ENCODE measurements at places on chromosomes 13 and 19. TPM values are rescaled to one million over a fixed set of nuclear protein-coding genes. Genes with fewer than 3 reads are reported as not detected.
A peak's percentile ranks its signal among the peaks of the same experiment; 100 is the strongest.

GRCh38 chr13:77177646-77178045, 149.2 kb downstream of the MYCBP2 start:
- no peak for DNase-seq

GRCh38 chr19:49499030-49499670, 2.9 kb downstream of the RPS11 start:
- DNase-seq = no peak

DNA sequence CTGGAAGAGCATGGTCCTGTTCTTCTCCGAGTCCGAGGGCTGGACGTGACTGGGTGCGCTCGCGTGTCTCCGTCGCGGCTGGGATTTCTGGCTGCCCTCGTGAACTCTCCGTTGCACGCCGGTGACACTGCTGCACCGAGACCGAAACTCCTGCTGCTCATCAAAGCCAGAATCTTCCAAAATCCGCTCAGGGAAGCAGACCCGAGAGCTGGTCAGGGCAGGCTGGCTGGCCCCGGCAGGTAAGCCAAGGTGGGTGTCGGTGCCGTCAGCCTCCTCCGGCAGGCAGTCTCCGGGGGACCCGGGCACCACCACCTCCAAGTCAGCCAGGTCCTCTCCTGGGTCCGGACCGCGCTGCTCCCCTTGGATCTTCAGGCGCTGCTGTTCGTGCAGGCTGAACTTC, 119.9 kb downstream of the TBC1D4 start:
- no peak for DNase-seq

Gene PGLYRP1
- total RNA-seq = not detected

GRCh38 chr13:42333613-42334328, 61.8 kb downstream of the AKAP11 start:
- DNase-seq = peak; percentile 61

Gene COMP
- under 0.01 TPM for total RNA-seq

DNA sequence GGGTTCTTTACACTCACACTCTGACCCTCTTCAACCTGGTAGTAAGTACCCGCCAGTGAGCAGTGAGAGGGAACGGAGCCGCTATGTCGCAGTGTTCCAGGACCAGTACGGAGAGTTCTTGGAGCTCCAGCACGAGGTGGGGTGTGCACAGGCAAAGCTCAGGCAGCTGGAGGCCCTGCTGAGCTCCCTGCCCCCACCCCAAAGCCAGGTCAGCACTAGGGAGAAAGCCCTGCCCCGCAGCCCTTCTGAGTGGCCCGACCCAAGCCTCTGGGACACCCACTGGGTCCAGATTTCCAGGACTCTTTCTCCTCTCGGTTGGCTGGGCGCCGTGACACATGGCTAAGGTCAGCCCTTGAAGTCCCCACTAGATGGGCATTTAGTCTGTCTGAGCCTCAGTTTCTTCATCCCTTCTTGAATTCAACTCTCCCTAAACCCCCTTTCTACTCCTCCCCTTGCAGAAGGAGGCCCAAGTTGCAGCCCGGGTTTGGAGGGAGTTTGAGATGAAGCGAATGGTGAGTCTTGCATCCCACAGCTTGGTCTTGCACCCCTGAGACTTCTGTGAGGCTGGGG, 1.9 kb downstream of the OCEL1 start:
- DNase-seq = no peak

GRCh38 chr19:8705742-8706141, 7.1 kb upstream of the ACTL9 start:
- DNase-seq = no peak

Measured in fibroblast of villous mesenchyme (primary cell).